Fibroblast of skin of left biceps (primary cell): ENCODE measurements at places on chromosomes 3 and 15.

GRCh38 chr3:194664857-194665256, 7.1 kb downstream of the LSG1 start:
- no peak for DNase-seq

- DNase-seq = no peak
Observed at GRCh38 chr15:69767191-69767590, 314.6 kb downstream of the RPLP1 start.

DNA sequence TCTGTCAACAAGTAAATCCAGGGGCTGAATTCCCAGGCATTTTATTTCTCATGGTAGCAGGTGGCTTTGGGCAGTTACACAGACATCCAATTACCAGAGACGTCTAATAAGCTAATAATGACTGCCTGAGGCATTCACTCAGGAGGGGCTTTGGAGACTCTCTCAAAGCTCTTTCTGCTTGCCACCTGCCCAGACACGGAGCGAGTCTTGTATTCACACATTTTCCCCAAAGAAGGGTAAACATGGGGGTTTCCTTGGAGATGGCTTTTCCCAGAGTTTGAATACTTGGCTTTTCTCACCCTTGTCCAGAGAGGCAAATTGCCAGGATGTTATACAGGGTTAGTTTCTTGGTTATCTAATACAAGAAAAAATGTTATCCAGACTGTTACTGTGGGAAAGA, 132.6 kb downstream of the DIPK2A start:
- no peak for DNase-seq

DNA sequence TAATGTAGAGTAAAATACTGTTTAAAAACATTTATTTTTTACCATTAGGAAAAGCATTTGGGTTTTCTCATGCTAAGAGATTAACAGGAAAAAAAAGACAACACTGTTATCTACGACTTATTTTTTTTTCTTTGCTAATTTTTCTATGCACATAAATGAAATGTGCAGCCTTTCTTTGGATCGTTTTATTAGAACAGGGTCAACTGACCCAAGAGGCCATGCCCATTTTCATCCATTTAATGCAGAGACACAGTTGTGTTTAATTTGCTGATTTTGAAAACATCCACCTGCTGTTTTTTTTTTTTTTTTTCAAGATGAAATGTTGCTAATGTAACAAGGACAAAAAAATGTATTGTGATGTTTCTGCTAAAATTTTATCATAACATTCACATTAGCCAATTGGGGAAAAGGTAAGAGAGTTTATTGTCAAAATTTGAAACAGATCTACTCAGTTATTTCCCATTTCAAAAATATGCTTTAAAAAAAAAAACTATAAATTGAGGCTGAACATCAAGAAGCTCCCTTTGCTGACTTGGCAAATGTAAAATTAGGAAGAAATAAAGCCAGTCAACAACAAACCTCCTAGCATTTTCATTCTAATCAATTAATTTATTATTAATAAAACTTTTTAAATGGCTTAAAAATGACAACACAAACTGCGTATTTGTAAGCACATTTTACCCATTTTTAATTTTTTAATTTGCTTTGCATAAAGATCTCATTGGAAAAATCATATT, 485.2 kb downstream of the ROBO2 start:
- DNase-seq = no peak
